ENCODE measurements at places on chromosomes 12 and 14.

GRCh38 chr12:6823182-6824084 lies 1.8 kb downstream of the GPR162 start:
- DNase-seq, result no peak

GRCh38 chr12:53232646-53233461 lies 845 bp upstream of the RARG start:
- DNase-seq, result peak; percentile 67

DNA sequence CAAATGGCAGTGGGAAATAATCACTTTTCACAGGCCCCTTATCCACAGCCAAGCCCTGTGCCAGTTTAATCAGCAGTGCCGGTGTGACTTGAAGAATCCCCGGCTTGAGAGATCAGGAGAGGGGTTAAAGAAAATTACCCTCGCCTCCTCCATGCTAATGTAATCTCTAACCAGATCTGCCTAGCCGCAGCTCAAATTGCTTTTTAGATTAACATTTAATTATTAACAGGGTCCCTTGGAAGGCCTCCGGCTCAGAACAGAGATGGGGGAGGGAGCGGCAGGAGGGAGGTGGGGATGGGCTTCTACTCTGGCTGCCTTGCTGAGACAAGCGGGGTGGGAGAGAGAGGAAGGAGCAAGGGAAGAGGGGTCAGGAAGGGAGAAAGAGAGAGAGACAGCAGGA lies 24.0 kb downstream of the FAM222A start:
- DNase-seq, result peak; percentile 10

DNA sequence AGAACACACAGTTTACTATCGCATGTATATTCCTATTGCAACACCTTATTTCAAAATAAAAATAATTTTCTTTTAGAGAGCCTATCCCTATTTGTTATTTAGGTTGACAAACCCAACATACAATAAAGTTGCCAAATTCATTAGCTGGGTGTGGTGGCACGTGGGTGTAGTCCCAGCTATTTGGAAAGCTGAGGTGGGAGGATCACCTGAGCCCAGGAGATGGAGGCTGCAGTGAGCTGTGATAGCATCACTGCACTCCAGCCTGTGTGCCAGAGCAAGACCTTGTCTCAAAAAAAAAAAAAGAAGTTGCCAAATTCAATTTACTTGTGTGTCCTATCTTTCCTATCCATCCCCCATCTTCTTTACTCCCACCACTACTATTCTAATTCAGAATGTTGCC lies 23.9 kb downstream of the DENND5B start:
- no peak for DNase-seq
